Activated T-helper 1 cell treated with anti-CD3 and anti-CD28 coated beads, Interleukin-12 subunit alpha, Interleukin-12 subunit beta, Interleukin-2, Interleukin-4 antibody, amounts not matched to agents 30 ng/mL and 10 ng/mL and 1 ng/mL, durations not matched to agents 14 hours and 24 hours and 36 hours (primary cell): ENCODE measurements at places on chromosomes 5 and 9. TPM values are rescaled to one million over a fixed set of nuclear protein-coding genes. Genes with fewer than 3 reads are reported as not detected.

The TMEM215 gene
- total RNA-seq = not detected in 2 replicates

GRCh38 chr9:106772523-106773290 is 90.3 kb upstream of the ZNF462 start:
- no peak for DNase-seq

The ELOVL7 gene
- 0.34 and 0.49 TPM in 2 replicates for total RNA-seq

- no peak for DNase-seq
These were observed 2.0 kb upstream of the F2RL2 start for GRCh38 chr5:76625087-76625815.
